ENCODE measurements at places on chromosomes 7 and 10. TPM values are rescaled to one million over a fixed set of nuclear protein-coding genes. Genes with fewer than 3 reads are reported as not detected.

Gene LRGUK
- 0.13 TPM for total RNA-seq

Gene DNAJC1
- total RNA-seq: 33.9 TPM

Gene GPNMB
- total RNA-seq: not detected

Gene NKX2-3
- total RNA-seq: not detected

Gene UTF1
- total RNA-seq: not detected

Gene CTBP2
- total RNA-seq: 133 TPM

Gene DDX21
- total RNA-seq: 59.4 TPM

Gene ACSM6
- not detected for total RNA-seq

Gene CYP26A1
- 0.63 TPM for total RNA-seq
